Glomerular endothelial cell (primary cell): ENCODE measurements at places on chromosomes 4 and X. TPM values are rescaled to one million over a fixed set of nuclear protein-coding genes. Genes with fewer than 3 reads are reported as not detected.

Gene POF1B
- total RNA-seq = not detected in 2 replicates

Gene HMX1
- not detected in 2 replicates for total RNA-seq

- DNase-seq = no peak
These were observed 1047.7 kb upstream of the GRID2 start for GRCh38 chr4:91256043-91256442.

DNA sequence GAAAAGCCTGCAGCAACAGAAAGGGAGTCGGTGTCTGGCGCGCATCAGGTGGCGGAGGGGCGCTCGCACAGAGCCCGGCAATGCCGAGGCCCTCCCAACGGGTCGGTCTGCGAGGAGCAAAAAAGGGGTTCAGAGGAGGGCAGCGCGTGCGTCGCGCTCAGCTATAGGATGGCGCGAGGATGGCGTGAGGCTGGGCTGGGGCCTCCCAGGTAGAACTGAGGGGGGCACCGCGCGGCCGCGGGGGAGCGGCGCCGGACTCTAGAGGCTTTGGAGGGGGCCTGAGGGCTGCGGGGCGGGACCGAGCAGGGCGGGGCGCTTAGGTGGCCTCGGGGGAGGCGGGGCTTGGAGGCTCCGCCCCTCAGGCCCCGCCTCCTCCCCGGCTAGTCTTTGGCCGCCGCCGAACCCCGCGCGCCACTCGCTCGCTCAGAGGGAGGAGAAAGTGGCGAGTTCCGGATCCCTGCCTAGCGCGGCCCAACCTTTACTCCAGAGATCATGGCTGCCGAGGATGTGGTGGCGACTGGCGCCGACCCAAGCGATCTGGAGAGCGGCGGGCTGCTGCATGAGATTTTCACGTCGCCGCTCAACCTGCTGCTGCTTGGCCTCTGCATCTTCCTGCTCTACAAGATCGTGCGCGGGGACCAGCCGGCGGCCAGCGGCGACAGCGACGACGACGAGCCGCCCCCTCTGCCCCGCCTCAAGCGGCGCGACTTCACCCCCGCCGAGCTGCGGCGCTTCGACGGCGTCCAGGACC, at the start of gene PGRMC1:
Gene PGRMC1 (plus strand): TSS at position 414 of the 751 bp plus-strand sequence. CDS start 79 bp downstream, at position 493.
- no peak for DNase-seq

- DNase-seq = no peak
These were observed 8.0 kb downstream of the CTBP1 start for GRCh38 chr4:1240721-1241465.

GRCh38 chr4:14347526-14347925, 654.8 kb upstream of the CPEB2 start:
- no peak for DNase-seq

DNA sequence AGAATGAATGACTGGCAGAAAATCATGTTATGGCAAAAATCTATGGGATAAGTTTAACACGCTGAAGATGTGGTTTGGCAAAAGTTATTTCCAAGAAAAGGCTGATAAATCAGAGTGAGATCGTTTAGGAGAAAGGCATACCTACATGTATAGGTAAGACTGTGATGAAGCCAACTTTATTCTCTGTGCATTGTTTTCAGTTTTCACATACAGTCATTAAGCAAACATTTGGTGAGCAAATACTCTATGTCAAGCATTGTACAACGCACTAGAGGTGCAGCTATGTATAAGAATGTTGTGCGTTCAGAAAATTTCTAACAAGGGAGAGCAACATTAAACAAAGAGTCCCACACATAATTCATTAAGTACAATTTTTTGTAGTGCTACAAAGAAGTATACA, 121.7 kb downstream of the TEX13A start:
- DNase-seq = no peak

GRCh38 chr4:86939729-86940575, 5.1 kb downstream of the AFF1 start:
- DNase-seq = no peak

- no peak for DNase-seq
These were observed 476 bp upstream of the GDI1 start for GRCh38 chrX:154436374-154436982.

DNA sequence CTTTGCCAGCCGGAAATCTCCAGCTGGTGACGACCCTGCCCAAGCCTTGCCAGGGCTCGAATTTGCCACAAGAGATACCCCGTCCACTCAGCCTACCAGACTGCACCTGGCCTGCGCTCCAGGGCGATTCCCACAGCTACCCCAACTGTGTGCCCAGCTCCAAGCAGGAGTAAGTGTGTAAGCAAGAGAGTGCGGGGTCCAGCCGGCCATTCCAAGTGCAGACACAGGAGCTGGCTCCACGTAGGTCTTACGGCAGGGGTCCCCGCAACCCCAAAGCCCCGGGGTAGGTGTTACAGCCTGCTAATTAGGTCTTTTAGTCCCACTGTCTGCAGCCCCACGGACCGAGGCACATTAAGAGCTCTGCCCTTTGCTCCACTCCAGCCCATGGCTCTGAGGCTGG, 1305.2 kb downstream of the ARAP2 start:
- DNase-seq = no peak
